ENCODE measurements at places on chromosomes 12 and 14.

DNA sequence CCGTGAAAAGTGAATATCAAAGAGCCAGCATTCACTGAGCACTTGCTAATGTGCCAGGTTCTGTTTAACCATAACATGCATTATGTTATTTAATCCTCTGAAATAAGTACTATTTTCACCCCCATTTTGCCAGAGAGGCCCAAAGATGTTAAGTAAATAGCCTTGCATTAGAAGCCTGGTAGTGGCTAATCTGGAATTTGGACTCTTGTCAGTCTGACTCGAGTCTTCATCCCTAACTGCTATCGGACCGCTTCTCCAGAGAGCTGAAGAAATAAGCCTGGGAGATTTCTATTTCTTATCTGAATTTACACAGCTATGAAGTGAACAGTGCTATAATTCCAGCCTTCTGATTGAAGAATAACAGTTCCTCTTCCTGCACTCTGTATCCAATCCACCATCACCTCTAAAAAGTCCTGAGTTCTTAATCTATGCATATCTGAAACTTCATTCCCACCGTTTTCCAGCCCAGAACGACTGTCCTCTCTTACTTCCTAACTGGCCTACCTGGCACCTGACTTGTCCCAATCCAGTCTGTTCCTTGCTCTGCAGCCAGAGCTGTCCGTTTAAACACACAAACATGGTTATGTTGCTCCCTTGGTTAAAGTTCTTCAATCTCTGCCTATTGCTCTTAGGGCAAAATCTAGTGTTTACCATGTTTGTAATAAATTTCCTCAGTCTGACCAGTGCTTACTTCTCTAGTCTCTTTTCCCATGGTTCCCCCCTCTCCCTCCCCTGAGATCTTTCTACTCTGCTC lies 2.3 kb downstream of the POLR3B start:
- DNase-seq, result no peak

DNA sequence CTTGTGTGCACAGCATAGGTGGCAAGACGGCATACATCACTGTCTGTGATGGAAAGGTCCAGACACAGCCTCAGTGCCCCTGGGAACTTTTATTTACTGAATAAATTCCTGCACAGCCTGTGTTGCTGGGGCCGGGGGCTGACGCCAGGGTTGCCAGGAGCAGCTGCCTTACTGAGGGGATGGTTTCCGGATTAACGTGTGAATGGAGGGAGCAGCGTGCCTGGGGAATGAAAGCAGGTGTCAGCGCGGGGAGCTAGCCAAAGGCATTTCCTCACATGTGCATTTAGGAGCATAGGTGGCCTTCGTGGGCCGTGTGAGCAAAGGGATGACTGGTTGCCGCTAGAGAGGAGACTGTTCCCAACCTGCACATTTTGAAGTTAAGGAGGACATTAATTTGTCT lies 41.6 kb downstream of the SFSWAP start:
- DNase-seq, result no peak

DNA sequence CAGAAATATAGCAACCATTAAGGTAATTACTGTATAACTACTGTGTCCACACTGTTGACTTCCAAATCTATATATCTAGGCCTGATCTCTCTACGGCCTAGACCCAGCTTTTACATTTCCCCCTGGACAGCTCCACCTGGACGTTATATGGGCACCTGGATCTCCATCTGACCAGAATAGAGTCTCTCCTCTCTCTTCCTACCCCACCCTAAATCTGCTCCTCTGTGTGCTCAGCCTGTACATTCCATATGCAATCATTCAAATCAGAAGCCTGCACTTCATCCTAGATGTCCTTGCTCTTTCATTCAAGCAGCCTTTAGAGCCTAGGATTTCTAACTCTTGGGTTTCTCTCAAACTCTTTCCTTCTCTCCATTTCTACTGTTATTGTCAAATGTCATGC lies 255.0 kb downstream of the PAX9 start:
- no peak for DNase-seq

- peak; percentile 21 for DNase-seq
Observed at GRCh38 chr12:3034067-3034750, 43.0 kb upstream of the TSPAN9 start.

- no peak for DNase-seq
Observed at GRCh38 chr14:95869776-95870175, 6.9 kb upstream of the TUNAR start.

DNA sequence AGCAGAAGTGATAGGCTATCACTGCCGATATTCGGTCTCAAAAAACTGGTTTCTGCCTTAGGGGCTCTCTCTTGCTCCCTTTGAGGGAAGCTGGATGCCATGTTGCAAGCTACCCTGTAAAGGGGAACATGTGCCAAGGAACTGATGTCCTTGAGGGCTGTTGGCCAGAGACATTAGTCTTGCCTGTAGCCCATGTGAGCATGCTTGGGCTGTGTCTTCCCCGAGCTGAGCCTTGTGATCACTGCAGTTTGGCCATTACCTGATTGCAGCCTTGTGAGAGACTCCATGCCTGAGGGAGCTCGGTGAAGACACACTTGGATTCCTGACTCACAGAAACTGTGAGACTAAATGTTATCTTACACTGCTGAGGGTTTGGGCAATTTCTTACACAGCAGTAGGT lies 18.8 kb downstream of the RTRAF start:
- DNase-seq, result no peak

DNA sequence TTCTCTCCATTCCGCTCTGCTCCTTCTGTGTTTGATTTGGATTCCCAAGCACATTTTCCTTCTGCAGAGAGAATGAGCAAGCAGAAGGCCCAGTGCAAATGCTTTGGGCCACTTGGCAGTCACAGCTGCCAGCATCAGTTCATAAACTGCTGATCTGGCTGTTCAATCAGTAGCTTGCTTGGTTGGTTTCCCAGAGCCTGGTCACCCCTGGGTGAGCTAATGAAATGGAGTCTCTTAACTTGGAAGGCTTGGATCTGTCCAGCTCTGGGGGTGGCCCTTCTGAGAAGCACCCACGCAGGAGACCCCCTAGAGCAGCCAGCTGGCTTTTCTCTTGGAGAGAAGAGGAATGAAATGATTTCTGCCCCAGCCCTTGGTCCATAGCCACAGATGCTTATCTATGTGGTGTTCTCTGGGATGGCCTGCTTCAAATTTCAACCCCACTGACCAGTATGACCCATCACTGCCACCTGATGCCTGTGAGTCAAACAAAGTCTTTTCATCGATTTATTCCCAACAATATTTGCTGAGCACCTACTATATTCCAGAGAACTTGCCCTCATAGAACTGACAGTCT lies 30.3 kb downstream of the FAIM2 start:
- DNase-seq, result peak; percentile 79

DNA sequence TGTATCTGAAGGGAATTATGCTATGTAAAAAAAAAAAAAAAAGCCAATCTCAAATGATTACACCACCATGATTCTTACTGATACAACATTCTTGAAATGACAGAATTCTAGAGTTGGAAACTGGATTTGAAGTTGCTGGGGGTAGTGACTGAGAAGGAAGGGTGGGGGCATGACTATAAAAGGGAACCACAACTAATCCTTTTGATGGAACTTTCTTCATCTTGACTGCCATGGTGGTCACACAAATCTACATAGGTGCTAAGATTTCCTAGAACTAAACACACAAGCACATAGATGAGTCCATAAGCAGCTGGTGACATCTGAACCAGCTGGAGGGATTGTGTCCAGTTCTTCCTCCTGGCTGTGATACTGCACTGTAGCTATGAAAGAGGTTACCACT lies 51.4 kb downstream of the CLMN start:
- no peak for DNase-seq

- no peak for DNase-seq
Observed at GRCh38 chr12:114858388-114859146, 174.6 kb upstream of the TBX3 start.

- DNase-seq, result no peak
Observed at GRCh38 chr14:102508410-102508773, 1.2 kb downstream of the ANKRD9 start.

- DNase-seq, result no peak
Observed at GRCh38 chr14:68701001-68701741, 91.7 kb downstream of the ZFP36L1 start.

DNA sequence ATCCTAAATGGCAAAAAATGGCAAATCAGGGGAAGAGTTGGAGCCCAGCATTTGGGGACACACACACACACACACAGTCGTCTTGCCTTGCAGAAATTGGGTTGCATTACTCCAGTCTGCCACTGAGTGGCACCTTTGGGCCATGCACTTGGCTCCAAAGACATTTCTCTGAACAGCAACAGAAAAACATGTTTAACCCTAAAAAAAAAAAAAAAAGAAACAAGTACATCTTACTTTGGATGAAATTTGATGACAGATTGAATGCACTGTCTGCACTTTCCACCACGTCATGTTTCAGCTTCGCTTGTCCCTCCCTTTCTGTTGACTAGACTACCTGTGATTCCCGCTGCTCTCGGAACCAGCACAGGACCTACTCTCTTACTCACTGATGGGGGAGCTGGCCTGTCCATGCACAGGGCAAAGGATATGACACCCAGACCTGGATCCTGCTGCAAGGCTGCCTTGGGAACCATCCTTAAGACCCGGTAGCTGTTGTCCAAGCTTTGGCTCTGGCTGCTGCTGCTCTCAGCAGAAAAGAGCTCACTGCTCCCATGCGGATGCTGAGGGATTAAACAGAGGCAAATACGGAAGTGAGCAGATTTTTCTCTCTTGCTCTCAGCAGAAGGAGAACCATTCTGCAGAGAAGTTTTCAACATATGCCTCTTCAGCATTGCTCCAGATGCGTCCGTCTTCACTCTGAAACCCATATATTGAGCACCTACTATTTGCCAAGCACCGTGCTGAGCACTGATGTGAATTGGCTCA lies 376.8 kb downstream of the DPF3 start:
- DNase-seq, result peak; percentile 71

- no peak for DNase-seq
Observed at GRCh38 chr14:69055999-69056788, 77.1 kb upstream of the ACTN1 start.

GRCh38 chr12:110530511-110530910 lies 28.4 kb downstream of the RAD9B start:
- DNase-seq, result no peak

- DNase-seq, result no peak
Observed at GRCh38 chr14:76089575-76089974, 62.1 kb upstream of the GPATCH2L start.

DNA sequence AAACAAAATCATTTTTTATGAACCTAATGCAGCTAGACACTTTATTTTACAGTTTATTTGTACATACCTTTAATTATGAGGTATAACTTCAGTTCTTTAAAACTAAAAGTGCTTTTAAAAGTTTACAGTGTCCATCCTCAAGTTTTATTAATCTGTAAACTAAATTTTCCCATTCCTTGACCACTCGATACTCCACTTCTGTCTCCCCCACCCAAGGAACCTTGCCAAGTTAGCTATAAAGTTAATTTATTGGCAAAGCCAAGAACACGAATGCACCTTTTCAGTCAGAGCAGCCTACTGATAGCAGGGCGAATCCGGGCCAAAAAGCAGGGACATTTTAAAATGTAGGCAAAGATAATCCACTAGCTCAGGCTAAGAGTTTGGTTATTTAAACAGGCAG lies 29.6 kb downstream of the NAA30 start:
- no peak for DNase-seq

GRCh38 chr14:105767315-105767714 lies 240.9 kb downstream of the TMEM121 start:
- no peak for DNase-seq

All from stromal cell of bone marrow (primary cell).